Stimulated activated CD4-positive, alpha-beta T cell treated with anti-CD3 and anti-CD28 coated beads, TNF-alpha, amount 100 ng/mL, for 4 hours (primary cell): ENCODE measurements at places on chromosomes 1 and 21.

DNA sequence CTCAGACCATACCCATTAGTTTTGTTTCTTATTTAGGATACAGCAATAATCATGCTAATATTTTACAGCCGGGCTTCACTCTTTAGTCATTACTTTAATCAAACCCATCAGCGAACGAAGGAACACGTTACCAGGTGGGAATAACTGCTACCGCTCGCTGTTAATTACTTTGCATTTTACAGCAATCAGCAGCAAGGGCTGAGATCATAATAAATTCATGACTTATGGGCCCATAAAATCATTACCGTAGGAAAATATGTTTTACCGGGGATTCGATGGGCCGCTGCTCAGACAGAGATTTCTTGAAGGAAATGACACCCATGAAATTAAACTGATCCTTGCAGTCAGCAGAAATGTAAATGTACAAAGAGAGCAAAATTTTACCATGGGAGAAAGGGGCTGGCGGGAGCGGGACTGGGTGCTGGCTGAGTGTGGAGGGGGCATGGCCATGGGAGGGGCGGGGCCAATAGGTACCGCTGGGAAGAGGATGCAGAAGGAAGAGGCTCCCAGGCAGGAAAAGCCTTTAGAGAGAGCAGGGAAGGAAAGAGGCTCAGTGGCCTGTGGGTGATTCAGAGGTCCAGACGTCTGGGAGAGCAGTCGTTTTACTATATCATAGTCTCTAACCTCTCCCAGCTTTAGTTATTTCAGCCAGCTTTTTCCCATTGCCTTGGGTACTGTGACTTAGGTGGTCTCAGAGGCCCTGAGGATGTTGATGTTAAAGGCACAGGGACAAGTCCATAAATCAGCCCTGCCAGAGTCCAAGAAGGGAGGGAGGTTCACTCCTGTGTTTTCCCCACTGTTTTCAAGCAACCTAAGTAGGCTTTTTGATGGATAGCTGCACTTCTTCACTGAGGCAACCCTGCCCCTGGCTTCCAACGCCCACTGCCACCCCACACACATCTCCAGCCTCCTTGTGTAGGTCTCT is 258.9 kb downstream of the SEC16B start:
- DNase-seq: no peak

- DNase-seq: no peak
Observed at GRCh38 chr1:104406728-104407127, 657.0 kb downstream of the AMY1C start.

DNA sequence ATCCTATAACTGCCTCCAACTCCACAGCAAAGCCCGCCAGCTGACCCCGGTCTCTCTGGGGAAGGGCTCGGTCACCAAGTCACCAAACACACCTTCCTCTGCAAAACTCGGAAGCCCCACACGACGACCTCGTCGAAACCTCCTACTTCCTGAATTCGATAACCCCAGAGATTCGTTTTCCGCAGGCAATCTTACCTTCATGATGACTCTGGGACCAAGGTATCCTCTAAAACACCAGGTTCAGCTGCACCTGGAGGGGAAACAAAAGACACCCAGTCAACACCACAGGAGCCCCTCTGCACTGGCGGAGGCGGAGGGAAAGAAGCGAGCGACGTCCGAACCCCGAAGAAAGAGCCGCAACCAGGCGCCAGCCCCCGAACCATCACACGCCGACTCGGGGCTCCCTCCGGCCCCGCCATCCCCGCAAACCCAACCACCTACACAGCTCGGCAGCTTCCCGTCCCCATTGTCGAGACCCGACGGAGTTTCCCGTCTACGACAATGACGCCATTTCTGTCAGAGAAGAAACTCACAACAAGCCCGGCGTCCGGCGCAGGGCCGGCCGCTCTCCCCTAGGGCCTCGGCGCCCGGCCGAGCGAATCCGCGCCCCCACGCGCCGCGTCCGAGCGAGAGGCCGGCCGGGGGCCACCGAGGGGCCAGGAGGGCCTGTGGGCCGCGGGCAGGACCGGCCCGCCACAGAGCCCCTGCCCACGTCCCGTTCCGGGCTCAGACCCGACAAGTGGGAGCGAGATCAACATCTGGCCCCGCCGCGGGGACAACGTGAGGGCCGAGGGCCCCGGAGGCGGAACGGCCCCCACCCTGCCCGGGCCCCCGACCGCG is 1.0 kb downstream of the ARID4B start:
- peak; percentile 25 for DNase-seq

GRCh38 chr1:9004700-9005394 is 21.4 kb downstream of the SLC2A7 start:
- peak; percentile 63 for DNase-seq

DNA sequence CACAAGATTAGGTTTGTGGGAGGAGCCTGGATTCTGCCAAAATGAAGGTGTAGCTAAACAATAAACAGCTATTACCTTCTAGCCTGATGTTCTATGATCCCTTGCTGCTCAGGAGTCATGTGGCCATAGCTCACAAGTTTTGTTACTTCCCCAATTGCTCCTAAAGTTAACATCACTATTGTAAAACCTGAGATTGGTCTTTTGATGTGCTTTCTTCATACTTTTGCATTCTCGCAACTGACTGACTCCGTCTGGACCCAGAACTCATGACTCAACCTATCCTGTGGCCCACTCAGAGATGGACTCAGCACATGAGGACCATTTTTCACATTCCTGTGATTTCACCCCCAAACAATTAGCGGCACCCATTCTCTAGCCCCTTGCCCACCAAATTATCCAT is 69.1 kb downstream of the PTGS2 start:
- DNase-seq: no peak

- DNase-seq: peak; percentile 34
Observed at GRCh38 chr1:161139766-161140165, 7.3 kb upstream of the DEDD start.

DNA sequence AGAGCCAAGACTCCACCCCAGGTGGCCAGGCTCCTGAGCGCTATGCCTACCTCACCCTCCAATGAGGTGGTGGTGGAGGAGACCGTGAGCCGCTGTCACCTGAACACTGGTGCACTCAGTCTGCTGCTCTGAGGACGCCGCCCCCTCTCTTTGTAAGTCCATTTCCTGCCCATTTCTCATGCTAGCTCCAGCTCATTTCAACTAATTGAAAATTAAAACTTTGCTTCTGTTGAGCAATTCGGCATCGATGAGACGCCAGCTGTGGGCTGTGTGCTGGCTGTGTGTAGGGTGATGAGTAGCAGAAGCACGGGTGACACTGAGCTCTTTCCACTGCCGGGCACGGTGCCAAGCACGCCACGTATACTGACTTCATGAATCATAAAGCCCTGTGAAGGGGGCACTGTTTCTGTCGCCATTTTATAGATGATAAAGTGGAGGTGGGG is 11.2 kb downstream of the TNFRSF1B start:
- peak; percentile 96 for DNase-seq

- DNase-seq: no peak
Observed at GRCh38 chr1:8397511-8397910, 79.6 kb downstream of the SLC45A1 start.

DNA sequence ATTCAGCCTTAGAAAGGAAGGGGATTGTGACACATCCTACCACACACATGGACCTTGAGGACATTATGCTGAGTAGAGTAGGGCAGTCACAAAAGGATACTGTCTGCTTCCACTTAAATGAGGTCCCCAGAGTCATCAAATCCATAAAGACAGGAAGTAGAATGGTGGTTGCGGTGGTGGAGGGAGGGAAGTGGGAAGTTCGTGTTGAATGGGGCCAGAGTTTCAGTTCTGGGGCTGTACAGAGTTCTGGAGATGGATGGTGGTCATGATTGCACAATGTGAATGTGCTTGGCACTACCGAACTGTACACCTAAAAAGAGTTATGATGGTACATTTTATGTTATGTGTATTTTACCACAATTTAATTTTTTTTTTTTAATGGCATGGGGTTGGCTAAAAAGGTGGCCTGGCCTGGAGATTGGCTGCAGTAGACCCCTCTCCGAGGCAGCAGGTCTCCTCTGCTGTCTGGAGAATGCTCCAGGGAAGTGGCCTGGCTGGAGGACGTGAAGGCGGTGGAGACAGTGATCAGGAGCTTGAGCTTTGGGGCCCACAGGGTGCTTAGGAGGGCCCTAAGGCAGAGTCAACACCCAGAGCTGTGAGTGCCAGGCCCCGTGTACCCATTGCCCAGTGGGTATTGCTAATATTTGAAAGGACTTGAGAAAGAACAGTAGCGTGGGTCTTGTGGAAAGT is 30.4 kb downstream of the IFNGR2 start:
- DNase-seq: no peak

DNA sequence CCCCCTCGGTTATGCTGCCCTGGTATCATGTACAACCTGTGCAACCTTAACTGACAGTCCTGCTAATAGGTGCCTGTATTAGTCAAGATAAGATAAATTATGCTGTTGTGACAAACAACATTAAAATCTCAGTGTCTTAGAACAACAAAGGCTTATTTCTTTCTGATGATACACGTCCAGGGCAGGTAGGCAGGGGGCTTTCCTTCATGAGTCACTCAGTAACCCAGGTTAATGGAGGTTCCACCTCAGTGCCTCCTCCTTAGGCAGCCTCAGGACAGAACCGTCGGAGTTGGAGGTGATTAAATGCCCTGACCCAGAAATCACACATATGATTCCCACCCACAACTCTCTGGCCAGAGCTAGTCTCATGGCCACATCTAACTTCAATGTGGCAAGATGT is 94.6 kb upstream of the CASZ1 start:
- DNase-seq: no peak
